ENCODE measurements at places on chromosomes 12 and 14.

GRCh38 chr14:65213316-65213715 is 111.0 kb upstream of the MAX start:
- DNase-seq = no peak

DNA sequence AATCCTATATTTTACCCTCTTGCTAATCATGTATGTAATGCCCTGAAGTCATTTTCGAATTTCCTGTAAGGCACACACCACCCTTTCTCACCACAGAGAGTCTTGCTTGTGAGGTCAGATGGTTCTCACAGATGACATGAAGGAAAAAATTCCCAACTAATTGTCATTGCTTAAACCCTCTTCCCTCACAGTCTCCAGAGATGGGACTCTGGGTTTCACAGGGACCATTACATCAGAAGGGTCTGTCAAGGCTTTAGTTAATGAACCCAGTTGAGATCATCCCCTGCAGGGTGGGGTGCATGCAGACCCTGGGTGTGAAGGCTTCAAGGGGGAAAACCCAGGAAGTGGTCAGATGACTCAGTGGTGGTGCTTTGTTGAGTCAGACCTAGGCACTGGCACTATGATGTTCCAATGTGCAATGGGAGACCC is 229.6 kb downstream of the BCAT1 start:
- DNase-seq = peak; percentile 51

DNA sequence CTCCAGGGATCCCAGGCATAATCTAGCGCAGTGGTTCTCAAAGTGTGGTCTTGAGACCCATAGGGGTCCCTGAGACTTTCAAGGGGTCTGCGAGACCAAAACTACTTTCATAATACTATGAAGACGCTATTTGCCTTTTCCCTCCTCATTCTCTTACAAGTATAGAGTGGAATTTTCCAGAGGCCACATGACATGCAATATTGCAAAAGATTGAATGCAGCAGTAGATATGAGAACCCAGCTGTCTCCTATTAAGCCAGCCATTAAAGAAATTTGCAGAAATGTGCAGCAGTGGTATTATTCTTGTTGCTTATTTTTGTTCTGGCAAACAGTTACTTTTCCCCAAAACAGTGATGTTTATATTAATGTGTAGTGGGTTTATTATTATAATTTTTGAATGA is 62.8 kb downstream of the VWF start:
- DNase-seq = no peak

DNA sequence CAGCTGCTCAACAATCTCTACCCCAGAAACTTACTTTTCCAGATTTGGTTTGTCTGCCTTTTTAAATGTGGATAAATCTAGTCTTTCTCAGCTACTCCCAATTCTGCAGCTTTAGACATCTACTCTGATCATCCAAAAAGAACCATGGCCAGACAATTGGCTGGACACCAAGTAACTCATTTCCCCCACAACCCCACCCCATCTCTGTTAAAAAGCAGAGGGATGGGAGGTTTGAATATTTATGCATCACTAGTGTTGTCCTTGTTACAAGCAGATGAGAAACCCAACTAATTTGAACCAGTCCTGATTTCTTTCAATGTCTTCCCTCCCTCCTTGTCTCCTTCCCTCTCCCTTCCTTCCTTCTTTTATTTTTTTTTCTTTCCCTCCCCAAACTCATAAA is 391.9 kb downstream of the GALC start:
- no peak for DNase-seq

DNA sequence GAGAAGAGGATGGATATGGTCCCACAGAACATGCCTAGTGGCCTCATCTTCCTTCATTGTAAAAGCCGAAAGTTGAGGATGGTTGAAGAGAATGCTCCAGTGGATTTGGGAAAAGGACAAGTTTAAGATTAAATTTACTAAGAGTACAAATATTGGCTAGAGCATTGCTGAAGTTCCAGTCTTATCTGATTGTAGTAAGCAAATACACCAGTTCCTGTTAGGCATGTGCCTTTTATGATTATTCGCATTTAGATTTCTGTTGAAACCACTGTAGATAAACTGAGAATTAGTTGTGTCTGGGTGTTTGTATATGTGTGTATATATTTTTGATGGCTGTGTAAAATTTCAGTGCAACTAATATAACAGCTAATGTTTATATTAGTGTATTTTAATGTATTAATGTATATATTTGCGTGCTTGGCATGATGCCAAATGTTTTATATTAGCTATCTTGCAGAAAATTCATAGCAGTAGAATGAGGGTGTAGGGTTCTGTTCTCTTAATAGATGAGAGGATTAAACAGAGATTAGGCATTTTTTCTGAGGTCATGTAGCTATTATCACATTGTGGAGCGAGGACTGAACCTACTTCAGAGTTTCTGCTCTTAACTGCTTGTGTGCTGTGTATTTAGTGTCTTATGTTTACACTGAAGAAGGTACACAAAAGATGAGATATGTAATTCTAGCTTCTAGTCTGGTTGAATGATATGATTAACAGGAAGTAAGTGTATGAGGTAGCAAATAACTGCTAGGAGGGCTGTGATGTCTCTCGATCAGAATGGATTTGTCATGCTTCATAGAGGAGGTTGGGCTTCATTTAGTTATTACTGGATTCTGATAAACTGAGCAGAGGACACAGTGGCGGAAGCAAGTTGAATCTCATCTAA is 21.1 kb downstream of the FKBP3 start:
- no peak for DNase-seq

GRCh38 chr14:62064751-62065323 is 302.6 kb downstream of the SNAPC1 start:
- DNase-seq = no peak

DNA sequence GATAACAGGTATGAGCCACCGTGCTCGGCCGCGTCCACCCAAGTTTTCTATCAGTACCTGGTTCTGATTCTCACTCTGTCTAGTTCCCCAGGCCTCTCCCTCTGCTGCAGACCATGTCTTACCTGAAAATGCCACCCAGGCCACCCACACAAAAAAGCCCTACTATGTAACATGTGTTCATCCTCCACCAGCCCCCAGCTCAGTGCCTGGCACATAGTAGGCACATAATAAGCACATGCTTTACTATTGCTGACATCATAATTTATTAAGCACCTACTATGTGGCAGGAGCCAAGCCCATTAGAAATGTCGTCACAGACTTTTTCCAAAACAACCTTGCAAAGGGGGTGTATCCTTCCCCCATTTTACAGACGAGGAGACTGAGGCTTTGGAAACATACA is 37.8 kb downstream of the CMKLR1 start:
- DNase-seq = no peak

- no peak for DNase-seq
Measured at GRCh38 chr12:115407723-115408122, 723.7 kb upstream of the TBX3 start.

GRCh38 chr12:56677680-56678079 is 10.4 kb downstream of the PTGES3 start:
- DNase-seq = no peak

DNA sequence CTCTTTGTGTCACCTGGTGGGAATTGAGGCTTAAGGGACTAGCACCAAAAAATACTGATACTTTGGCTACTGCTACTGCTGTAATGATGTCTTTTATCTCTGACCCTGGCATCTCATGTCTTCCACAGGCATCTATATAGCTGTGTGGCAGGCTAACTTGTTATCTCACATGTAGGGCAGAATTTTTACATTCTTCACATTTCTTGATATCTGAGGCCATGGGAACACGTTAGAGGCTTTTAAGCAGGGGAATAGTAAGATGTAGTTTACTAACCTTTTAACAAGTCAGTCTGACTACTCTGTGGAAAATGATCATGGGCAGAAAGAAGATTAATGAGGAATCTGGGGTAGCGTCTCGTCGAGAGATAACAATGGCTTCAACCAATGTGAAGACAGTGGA is 498.4 kb downstream of the PCNX1 start:
- DNase-seq = no peak

DNA sequence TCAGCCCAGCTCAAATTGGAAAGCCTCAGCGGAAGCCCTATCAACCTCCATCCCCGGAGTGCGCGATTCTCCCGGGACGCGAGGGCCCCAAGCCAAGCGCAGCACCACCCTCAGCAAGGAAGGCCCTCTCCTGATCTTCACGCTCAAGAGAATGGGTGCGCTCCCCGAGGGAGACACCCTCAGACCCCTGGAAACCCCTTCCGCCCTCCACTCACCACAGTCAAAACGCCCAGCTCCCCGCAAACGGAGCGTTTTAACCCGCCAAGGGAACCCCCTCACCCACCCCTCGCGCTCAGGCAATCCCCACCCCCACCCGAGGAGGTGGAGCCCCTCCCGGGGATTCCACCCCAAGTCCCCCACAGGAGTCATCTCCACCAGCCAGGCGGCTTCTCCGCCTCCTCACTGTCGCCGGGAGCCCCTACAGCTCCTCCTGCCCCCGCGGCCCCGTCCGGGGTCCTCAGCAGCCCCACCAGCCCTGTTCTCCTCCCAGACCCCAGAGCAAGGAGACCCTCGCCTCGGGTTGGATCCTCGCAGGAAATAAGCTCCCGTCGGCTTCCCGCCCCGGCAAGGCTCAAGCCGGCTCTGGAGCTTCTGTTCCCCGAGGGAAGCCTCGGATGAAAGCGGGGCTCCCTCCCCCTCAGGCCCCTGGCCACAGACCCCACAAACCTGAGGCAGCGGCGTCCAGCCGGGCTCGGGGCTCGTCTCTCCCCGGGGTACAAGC is 507 bp downstream of the BAZ2A start:
- DNase-seq = no peak

DNA sequence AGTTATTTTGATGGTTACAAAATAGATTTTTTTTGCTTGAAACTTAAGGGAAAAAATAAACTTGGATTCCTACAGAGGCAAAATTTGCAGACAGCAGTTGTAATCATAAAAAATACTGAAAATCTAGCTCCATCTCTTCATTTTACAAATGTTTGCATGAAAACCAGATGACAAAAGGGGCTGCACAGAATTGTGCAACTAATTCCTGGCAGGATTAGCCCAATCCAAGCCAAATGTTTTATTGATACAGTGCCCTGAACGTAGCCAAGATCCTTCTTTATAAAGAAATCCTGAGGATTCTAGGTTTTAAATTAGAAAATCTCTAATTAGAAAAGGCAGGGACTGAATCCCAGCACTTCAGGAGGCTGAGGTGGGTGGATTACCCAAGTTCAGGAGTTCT is 356.4 kb upstream of the SEL1L start:
- DNase-seq = no peak

GRCh38 chr12:130320536-130320935 is 17.2 kb upstream of the PIWIL1 start:
- no peak for DNase-seq

GRCh38 chr12:20865873-20866272 is 55.4 kb downstream of the SLCO1B3 start:
- no peak for DNase-seq

DNA sequence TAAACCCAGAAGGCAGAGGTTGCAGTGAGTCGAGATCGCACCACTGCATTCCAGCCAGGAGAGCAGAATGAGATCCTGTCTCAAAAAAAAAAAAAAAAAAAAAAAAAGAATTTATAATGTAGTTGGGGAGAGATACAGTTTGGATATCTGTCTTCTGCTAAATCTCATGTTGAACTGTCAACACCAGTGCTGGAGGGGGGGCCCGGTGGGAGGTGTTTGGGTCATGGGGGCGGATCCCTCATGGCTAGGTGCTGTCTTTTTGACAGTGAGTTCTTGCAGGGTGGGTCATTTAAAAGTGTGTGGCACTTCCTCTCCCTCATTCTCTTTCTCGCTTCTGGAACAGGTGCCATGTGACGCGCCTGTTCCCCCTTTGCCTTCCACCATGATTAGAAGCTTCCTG is 32.8 kb downstream of the CLIP1 start:
- no peak for DNase-seq

- DNase-seq = peak; percentile 7
Measured at GRCh38 chr14:52640137-52640536, 55.2 kb downstream of the ERO1A start.

DNA sequence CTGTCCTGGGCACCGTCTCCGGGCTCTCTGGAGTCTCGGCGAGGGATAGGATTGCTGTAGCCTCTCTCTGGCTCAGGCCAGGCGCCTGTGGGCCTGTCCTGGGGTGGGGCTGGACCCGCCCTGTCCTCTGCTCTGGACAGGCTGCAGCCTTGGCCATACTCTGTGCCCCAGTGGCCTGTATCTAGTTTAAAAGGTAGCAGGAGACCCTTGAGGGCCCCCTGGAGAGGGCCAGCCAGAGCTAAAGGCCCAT is 1.8 kb downstream of the KIF26A start:
- DNase-seq = no peak
